Activated T-helper 2 cell treated with anti-CD3 and anti-CD28 coated beads, Interferon-gamma antibody, Interleukin-2, Interleukin-4, amounts not matched to agents 10 μg/mL and 5 μg/mL and 100 μg/mL, durations not matched to agents 14 hours and 24 hours and 36 hours (primary cell): ENCODE measurements at places on chromosomes 7 and 10. TPM values are rescaled to one million over a fixed set of nuclear protein-coding genes. Genes with fewer than 3 reads are reported as not detected.

DNA sequence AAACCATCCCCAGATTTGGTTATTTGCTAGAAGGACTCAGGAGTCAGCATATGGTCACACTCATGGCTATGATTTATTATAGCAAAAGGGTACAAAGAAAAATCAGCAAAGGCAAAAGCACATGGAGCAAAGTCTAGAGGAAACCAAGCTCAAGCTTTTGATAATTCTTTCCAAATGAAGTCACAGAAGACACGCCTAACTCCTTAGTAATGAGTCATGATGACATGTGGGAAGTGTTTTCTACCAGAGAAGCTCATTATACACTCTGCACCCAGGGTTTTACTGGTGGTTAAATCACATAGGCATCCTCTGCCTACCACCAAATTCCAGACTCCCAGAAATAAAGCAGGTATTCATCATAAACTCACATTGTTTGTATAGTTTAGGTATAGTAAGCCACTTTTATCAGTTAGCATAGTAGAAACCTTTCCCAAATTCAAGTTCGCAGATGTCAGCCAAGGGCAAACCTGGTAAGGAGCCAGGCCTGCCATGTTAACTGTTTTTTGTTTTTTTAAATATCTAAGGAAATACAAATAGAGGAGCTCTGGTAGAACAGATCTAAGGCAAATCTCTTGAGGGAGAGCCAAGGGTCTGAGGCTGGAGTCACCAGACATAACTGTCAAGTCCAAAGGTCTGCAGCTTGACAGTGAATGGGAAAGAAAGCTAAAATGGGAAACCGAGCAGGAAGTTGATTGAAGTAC is 15.4 kb upstream of the HIBADH start:
- no peak overlapping the region for H3K27ac ChIP-seq
- H3K4me3 ChIP-seq, result no peak overlapping the region
- H3K4me1 ChIP-seq, result peaks cover 7% of the 10 kb centered on the region
- H3K27me3 ChIP-seq, result no peaks in the 10 kb centered on the region
- no peak for DNase-seq
- H3K36me3 ChIP-seq, result no peaks in the 10 kb centered on the region

GRCh38 chr10:95321554-95322301 is 30.9 kb upstream of the PDLIM1 start:
- H3K4me3 ChIP-seq, result no peak overlapping the region
- no peaks in the 10 kb centered on the region for H3K36me3 ChIP-seq
- no peaks in the 10 kb centered on the region for H3K4me1 ChIP-seq
- H3K27me3 ChIP-seq, result peaks cover 24% of the 10 kb centered on the region
- DNase-seq, result no peak

Gene CCDC6
- total RNA-seq, result 61.5 and 63.1 TPM in 2 replicates

DNA sequence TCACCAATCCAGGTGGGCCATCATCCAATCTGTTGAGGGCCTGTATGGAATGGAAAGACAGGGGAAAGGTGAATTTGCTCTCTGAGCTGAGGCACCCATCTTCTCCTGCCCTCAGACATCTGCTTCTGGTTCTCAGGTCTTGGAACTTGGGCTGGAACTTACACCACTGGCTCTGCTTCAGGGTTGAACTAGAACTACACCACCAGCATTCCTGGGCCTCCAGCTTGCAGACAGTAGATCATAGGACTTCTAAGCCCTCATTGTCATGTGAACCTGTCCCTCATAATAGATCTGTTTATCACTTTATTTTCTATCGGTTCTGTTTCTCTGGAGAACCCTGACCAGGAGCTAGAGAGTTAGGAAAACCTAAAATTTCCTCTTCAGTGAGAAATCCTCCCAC is 233.5 kb downstream of the CREB5 start:
- no peak overlapping the region for H3K4me3 ChIP-seq
- no peak overlapping the region for H3K27ac ChIP-seq
- H3K27me3 ChIP-seq, result peaks cover 2% of the 10 kb centered on the region
- no peaks in the 10 kb centered on the region for H3K4me1 ChIP-seq

Gene CYP3A7
- total RNA-seq, result not detected in 2 replicates

GRCh38 chr10:29828956-29829355 is 194.2 kb upstream of the SVIL start:
- no peaks in the 10 kb centered on the region for H3K4me1 ChIP-seq
- H3K27me3 ChIP-seq, result no peaks in the 10 kb centered on the region
- DNase-seq, result no peak
- H3K27ac ChIP-seq, result no peak overlapping the region
- H3K4me3 ChIP-seq, result no peak overlapping the region
- no peaks in the 10 kb centered on the region for H3K36me3 ChIP-seq

GRCh38 chr10:107141524-107142061 is 22.9 kb downstream of the SORCS1 start:
- H3K36me3 ChIP-seq, result no peaks in the 10 kb centered on the region
- H3K27me3 ChIP-seq, result no peaks in the 10 kb centered on the region
- H3K4me1 ChIP-seq, result no peaks in the 10 kb centered on the region
- no peak overlapping the region for H3K27ac ChIP-seq
- no peak for DNase-seq
- H3K4me3 ChIP-seq, result no peak overlapping the region

Gene CPXM2
- not detected in 2 replicates for total RNA-seq

- H3K36me3 ChIP-seq, result no peaks in the 10 kb centered on the region
- no peak overlapping the region for H3K27ac ChIP-seq
- no peak overlapping the region for H3K4me3 ChIP-seq
- H3K27me3 ChIP-seq, result peaks cover 2% of the 10 kb centered on the region
Observed at GRCh38 chr7:8212638-8213037, 49.3 kb downstream of the ICA1 start.

Gene PON3
- 0.14 and 0.30 TPM in 2 replicates for total RNA-seq

DNA sequence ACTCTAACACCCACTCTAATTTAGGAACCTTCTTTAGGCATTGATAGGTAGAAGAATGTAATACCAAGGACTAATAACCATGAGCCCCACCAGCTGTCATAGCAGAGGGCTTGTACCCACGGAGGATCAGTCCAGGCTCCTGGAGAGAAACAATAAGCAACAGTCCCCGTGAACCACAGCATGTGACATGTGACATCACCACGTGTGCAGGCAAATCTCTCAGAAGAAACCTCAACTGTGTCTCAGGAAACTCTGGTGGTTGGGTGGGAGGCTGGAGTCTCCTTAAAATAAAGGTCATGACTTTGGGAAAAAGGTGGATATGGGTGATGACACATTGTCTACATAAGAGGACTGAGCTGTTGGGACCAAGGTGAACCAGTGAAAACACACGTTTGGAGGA is 653.9 kb upstream of the FOXK1 start:
- H3K27ac ChIP-seq, result no peak overlapping the region
- no peaks in the 10 kb centered on the region for H3K4me1 ChIP-seq
- no peak overlapping the region for H3K4me3 ChIP-seq
- no peak for DNase-seq
- H3K36me3 ChIP-seq, result no peaks in the 10 kb centered on the region

DNA sequence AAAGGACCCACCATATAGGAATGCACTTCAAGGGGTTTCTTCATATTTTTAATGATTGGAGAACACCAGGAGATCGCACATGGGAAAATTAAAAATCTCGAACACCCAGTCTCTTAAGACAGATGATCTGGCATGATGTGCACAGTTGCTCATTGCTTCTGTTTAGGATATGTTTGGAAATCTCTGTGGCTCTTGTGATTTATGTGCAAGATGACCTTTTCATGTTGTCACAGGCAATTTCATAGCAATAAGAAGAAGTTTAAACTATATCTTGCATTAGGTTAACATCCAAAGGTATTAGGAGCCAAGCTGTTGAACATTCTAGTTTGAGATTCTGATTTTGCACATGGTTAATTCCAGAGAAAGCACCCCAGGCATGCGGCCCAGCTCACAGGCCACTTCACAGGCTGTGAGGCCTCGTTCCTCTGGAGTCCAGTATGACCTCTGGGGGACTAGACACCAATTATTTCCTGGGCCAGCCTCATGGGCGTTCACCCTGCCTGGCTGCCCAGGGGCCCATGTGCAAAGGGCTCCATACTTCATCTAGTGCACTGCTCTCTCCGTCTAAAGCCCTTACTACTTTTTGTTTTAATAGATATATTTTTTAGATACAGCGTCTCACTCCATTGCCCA is 28.4 kb downstream of the CAMK1D start:
- H3K36me3 ChIP-seq, result no peaks in the 10 kb centered on the region
- no peaks in the 10 kb centered on the region for H3K27me3 ChIP-seq
- no peak for DNase-seq
- H3K27ac ChIP-seq, result no peak overlapping the region
- peaks cover 9% of the 10 kb centered on the region for H3K4me1 ChIP-seq

- no peaks in the 10 kb centered on the region for H3K36me3 ChIP-seq
- no peak for DNase-seq
- H3K4me1 ChIP-seq, result peaks cover 17% of the 10 kb centered on the region
- no peak overlapping the region for H3K4me3 ChIP-seq
Observed at GRCh38 chr10:70562036-70562755, 40.3 kb downstream of the PRF1 start.

DNA sequence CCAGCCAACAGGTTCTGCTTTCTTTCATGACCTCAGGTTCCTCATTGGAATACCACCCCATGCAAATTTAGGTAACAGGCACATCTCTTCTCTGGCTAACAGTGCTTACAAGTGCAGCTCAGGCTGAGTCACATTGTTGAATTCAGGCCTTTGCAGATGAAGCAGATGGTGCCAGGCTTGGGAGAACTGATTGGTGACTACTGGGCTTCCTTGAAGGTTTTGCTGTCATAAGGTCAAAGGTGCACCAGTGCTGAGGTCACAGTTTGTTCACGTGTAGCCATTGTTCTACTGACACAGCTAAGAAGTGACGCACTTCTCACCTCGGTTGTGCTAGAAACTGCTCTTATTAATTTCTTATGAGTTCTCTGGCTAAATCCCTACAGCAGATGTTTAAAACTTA is 128.6 kb upstream of the BMPER start:
- no peaks in the 10 kb centered on the region for H3K4me1 ChIP-seq
- no peaks in the 10 kb centered on the region for H3K27me3 ChIP-seq
- no peak for DNase-seq
- H3K27ac ChIP-seq, result no peak overlapping the region

- H3K4me1 ChIP-seq, result peaks cover 68% of the 10 kb centered on the region
- H3K36me3 ChIP-seq, result peaks cover 50% of the 10 kb centered on the region
- peak overlapping the region; percentile 71 for H3K27ac ChIP-seq
Observed at GRCh38 chr10:22612318-22612717, 102.1 kb downstream of the PIP4K2A start.

Gene CCT6A
- total RNA-seq, result 259 and 263 TPM in 2 replicates

Gene ADGRA1
- total RNA-seq, result not detected in 2 replicates

GRCh38 chr10:121640266-121640665 is 42.0 kb upstream of the FGFR2 start:
- DNase-seq, result no peak
- H3K36me3 ChIP-seq, result no peaks in the 10 kb centered on the region
- H3K4me3 ChIP-seq, result no peak overlapping the region

Gene SPAM1
- not detected in 2 replicates for total RNA-seq

DNA sequence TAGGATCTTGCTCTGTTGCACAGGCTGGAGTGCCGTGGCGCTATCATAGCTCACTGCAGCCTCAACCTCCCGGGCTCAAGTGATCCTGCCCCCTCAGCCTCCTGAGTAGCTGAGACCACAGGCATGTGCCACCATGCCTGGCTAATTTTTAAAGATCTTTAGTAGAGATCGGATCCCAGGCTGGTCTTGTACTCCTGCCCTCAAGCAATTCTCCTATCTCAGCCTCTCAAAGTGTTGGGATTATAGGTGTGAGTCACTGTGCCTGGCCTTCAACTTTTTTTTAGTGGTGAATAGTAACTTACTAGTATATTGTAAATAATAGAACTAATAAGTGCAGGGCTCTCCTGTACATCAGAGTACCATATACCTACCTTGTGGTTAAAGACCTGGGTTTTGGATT is 52.1 kb upstream of the LMTK2 start:
- no peaks in the 10 kb centered on the region for H3K36me3 ChIP-seq
- DNase-seq, result no peak
- no peak overlapping the region for H3K27ac ChIP-seq
- peaks cover 2% of the 10 kb centered on the region for H3K4me1 ChIP-seq
- no peak overlapping the region for H3K4me3 ChIP-seq

- no peaks in the 10 kb centered on the region for H3K4me1 ChIP-seq
- H3K27ac ChIP-seq, result no peak overlapping the region
- no peak overlapping the region for H3K4me3 ChIP-seq
- no peak for DNase-seq
- no peaks in the 10 kb centered on the region for H3K27me3 ChIP-seq
Observed at GRCh38 chr10:111835574-111835973, 348.0 kb downstream of the GPAM start.

Gene CARD11
- 72.8 and 74.1 TPM in 2 replicates for total RNA-seq

Gene DLX6
- not detected in 2 replicates for total RNA-seq

- no peak overlapping the region for H3K4me3 ChIP-seq
- H3K36me3 ChIP-seq, result peaks cover 59% of the 10 kb centered on the region
- H3K27ac ChIP-seq, result peak overlapping the region; percentile 62
- H3K27me3 ChIP-seq, result no peaks in the 10 kb centered on the region
- no peak for DNase-seq
Observed at GRCh38 chr7:140383954-140384713, 14.2 kb downstream of the SLC37A3 start.

Gene VIM
- 337 and 342 TPM in 2 replicates for total RNA-seq

Gene ANKRD61
- 0.25 and 0.27 TPM in 2 replicates for total RNA-seq

DNA sequence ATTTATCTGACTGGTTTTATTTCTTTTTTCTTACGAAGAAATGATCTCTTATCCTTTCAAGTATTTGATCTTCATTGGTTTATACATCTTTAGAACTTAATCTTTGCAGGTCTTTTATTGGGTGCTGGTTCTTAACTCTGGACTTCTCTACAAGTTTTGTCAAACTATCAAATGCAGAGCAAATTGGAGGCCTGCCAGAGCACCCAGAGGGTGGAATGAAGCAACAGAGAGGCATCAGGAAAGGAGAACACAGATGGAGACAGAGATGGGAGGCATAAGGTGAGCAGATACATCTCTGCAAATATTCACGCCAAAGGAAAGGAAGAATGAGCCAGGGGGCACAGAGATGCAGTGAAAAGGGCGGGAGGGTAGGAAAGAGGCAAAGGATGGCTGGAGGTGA is 130.3 kb downstream of the PKD1L1 start:
- no peaks in the 10 kb centered on the region for H3K4me1 ChIP-seq
- H3K27ac ChIP-seq, result no peak overlapping the region
- H3K27me3 ChIP-seq, result peaks cover 2% of the 10 kb centered on the region
- H3K4me3 ChIP-seq, result no peak overlapping the region

GRCh38 chr10:118990326-118990725 is 39.2 kb upstream of the NANOS1 start:
- peaks cover 3% of the 10 kb centered on the region for H3K36me3 ChIP-seq
- no peak for DNase-seq
- peaks cover 12% of the 10 kb centered on the region for H3K4me1 ChIP-seq
- H3K27me3 ChIP-seq, result peaks cover 43% of the 10 kb centered on the region
- H3K4me3 ChIP-seq, result no peak overlapping the region

Gene CYP26C1
- total RNA-seq, result 0.05 TPM in 1 of 2 replicates, not detected in the other

GRCh38 chr10:3132036-3133025 is 40.3 kb downstream of the PITRM1 start:
- DNase-seq, result no peak
- no peaks in the 10 kb centered on the region for H3K27me3 ChIP-seq

Gene DHX32
- 15.9 and 16.5 TPM in 2 replicates for total RNA-seq

GRCh38 chr7:106501605-106502580 is 159.1 kb downstream of the CCDC71L start:
- no peak overlapping the region for H3K4me3 ChIP-seq
- H3K27ac ChIP-seq, result peak overlapping the region; percentile 24
- DNase-seq, result no peak
- H3K4me1 ChIP-seq, result peaks cover 17% of the 10 kb centered on the region
- no peaks in the 10 kb centered on the region for H3K27me3 ChIP-seq
- H3K36me3 ChIP-seq, result peaks cover 6% of the 10 kb centered on the region

Gene CCZ1
- 102 and 112 TPM in 2 replicates for total RNA-seq

- H3K4me3 ChIP-seq, result no peak overlapping the region
- H3K36me3 ChIP-seq, result peaks cover 14% of the 10 kb centered on the region
- H3K27me3 ChIP-seq, result no peaks in the 10 kb centered on the region
- DNase-seq, result no peak
Observed at GRCh38 chr10:118041316-118041715, 5.4 kb downstream of the RAB11FIP2 start.
